ENCODE measurements at places on chromosomes 5 and 9.

DNA sequence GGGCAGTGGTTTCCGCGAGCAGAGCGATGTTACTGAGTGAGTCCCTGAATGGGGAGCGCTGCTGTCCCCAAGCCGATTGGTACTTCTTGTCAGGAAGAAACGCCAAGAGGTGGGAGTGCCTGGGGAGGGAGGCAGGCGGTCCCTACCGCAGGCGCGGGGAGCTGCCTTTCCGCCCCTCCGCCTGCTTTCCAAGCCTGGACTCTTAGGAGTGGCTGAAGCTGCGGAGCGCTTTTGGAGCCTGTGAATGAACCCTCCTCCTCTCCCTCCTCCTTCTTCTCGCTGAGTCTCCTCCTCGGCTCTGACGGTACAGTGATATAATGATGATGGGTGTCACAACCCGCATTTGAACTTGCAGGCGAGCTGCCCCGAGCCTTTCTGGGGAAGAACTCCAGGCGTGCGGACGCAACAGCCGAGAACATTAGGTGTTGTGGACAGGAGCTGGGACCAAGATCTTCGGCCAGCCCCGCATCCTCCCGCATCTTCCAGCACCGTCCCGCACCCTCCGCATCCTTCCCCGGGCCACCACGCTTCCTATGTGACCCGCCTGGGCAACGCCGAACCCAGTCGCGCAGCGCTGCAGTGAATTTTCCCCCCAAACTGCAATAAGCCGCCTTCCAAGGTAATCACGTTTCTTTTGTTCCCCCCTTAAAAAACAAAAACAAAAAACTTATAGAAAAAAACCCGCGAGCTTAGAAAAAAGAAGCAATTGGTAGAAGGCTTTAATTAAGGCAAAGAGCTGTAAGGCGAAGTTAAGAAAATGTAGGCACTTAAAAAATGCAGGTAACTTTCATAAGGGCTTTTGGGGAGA is at the start of gene VCAN:
Gene VCAN, plus strand, starts transcription at position 340 of the 808 bp plus-strand sequence. CDS start 11,775 bp downstream, outside the sequence.
- peak; percentile 67 for DNase-seq

- DNase-seq, result peak; percentile 83
Observed at GRCh38 chr9:115640887-115641286, 512.7 kb upstream of the PAPPA start.

DNA sequence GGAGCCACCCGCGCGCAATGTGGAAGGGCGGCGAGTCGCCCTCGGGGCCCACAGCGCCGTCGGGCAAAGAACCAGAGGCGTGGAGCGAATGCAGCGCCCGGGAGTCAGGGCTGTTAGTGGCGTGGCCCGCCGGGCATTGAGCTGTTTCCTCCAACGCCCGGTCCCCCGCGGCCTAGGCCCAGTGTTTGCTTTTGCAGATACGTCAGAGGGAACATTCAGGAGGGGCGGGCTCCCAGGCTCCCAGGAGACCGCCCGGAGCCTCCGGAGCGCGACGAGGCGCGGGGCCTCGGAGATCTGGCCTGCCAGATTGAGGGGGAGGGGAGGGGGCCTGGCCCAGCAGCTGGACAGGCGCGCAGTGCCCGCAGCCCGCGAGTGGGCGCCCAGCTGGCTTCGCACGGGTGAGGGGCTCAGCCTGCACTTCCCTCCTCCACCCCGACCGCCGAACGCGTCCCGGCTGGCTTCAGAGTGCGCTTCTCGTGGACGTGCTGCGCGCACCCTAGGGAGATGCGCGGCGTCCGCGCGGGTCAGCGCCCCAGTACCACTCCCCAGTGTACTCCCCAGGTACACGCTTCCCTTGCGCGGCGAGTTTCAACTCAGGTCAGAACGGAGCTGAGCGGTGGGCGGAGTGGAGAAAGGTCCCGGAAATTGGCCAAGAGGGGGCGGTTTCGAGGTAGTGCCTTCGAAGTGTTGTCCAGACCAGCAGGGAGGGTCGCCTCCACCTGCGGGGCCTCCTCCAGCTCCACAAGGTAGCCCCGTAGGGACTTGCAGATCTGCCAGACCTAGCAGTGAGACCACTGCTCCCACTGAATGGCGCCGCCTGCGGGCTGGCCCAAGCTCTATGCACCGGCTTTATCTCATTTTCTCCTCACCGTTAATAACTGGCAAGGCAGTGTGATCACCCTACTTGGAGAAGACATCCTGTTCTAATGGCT is 130.4 kb downstream of the TMEM174 start:
- DNase-seq, result no peak

GRCh38 chr5:158731014-158731413 is 368.7 kb downstream of the EBF1 start:
- DNase-seq, result no peak

- peak; percentile 45 for DNase-seq
Observed at GRCh38 chr5:111755942-111756381, 1.0 kb downstream of the NREP start.

- DNase-seq, result no peak
Observed at GRCh38 chr5:82384034-82384750, 106.0 kb upstream of the RPS23 start.

- DNase-seq, result peak; percentile 61
Observed at GRCh38 chr5:171450423-171451331, 31.2 kb downstream of the FGF18 start.

GRCh38 chr9:3241290-3241689 is 284.5 kb downstream of the RFX3 start:
- DNase-seq, result no peak

DNA sequence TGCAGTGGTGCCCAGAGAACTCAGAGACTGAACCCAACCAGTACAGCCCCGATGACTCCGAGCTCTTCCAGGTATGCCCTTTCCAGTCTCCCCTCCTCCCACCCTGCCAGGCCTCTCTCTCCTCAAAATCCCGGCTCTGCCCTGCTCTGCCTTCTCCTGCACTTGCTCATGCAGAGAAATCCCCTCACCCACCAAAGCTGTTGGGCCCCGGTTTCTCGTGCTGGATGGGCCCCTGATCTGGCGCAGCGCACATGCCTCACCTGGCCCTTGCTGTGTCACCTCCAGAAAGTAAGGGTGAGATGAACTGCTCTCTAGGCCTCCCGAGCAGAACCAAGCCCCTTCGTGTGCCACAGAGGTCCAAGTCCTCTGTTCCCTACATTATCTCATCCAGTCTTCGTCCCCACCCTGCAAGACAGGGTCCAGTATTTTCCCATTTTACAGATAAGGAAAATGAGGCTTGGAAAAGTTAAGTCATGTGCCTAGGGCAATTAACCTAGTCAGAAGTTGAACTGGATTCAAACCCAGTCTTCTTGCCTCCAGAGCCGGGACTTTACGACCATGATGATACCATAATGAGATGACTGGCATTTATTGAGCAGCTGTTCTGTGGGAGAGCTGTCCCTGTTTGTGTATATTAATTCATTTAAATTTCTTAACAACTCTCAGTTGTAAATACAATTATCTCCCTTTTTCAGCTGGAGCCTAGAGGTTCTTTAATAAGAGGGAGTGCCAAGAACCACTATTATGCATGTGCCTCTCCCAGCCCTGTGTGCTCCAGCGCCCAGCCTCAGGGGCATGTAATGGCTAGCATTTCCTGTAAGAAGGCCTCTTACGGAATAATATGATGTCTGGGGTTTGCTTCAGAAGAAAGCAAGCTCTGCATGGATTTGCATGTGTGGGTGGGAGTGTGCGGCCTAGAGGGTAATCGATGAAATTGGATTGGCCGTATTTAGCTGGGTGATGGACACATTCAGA is 90.7 kb downstream of the PPARGC1B start:
- no peak for DNase-seq

GRCh38 chr9:72857624-72857996 is 95.2 kb downstream of the ALDH1A1 start:
- no peak for DNase-seq

DNA sequence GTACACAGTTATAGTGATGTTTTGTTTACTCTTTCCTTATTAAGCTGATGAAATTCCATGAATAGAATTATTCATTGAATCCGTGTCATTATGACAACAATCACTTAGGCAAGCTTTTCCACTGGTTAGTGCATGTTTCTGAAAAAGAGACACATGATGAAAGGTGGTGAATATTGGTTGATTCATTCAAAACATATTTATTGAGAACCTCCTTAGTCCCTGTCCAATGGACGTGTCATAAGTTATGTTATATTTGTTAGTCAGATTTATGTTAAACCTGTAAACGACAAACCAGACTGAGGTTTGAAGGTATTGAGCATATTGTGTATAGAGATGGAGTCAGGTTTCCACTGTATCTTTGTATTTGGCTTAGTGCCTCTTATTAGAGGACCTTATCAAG is 1888.9 kb upstream of the CDH6 start:
- no peak for DNase-seq

GRCh38 chr5:78755822-78756429 is 107.4 kb upstream of the LHFPL2 start:
- DNase-seq, result peak; percentile 17

DNA sequence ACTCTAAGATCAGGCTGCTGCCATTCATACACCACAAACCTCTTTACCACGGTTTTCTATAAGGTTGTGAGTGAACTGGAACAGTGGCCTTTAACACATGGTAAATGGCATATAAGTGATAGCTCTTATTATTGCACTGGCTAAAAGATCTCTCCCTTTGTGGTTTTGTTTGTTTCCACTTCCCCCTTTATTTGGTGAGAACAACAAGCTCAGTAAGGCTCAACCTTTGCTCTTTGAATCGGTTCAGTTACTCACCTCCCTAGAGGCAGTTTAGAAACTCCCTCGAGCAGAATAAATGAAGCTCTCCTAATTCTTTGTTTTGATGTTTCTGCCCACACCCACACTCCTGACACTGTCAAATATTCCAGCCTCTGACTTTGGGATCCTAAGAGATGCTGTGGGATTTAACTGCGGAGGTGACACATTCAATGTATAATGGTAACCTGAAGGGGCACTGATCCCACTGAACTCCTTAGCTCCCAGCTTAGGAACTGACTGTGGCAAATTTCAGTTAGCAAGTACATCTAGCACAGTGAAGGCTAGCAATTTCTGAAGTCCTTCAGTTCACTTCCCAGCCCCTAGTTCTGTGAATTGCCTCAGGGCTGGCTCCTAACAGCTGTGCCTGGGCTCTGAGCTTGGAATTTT is 22.5 kb upstream of the RAD23B start:
- no peak for DNase-seq

- DNase-seq, result no peak
Observed at GRCh38 chr9:28056006-28056405, 482.7 kb upstream of the C9orf72 start.

DNA sequence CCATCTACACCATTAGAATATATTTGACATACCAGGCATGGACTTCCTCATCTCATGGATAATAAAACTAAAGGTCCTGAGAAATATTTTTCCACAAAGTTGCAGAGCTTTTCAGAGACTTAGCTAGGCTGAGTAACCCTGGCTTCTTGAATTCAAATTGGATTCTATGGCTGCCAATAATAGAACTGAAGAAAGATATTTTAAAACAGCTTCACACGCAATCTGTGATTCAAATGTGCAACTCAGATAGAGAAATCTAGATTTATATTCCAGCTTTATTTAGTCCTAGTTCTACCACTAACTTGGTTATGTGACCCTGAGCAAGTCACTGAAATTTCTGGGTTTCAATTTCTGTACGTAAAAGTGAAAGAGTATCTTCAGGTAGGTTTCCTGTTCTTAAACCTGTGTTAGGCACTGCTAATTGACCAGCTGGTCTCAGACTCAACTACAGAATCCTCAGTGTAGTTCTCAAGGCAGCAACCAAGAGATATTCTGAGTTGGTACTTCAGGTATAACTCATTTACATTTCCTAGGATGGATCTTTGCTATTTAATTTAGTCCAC is 235.3 kb downstream of the GABRB2 start:
- no peak for DNase-seq

DNA sequence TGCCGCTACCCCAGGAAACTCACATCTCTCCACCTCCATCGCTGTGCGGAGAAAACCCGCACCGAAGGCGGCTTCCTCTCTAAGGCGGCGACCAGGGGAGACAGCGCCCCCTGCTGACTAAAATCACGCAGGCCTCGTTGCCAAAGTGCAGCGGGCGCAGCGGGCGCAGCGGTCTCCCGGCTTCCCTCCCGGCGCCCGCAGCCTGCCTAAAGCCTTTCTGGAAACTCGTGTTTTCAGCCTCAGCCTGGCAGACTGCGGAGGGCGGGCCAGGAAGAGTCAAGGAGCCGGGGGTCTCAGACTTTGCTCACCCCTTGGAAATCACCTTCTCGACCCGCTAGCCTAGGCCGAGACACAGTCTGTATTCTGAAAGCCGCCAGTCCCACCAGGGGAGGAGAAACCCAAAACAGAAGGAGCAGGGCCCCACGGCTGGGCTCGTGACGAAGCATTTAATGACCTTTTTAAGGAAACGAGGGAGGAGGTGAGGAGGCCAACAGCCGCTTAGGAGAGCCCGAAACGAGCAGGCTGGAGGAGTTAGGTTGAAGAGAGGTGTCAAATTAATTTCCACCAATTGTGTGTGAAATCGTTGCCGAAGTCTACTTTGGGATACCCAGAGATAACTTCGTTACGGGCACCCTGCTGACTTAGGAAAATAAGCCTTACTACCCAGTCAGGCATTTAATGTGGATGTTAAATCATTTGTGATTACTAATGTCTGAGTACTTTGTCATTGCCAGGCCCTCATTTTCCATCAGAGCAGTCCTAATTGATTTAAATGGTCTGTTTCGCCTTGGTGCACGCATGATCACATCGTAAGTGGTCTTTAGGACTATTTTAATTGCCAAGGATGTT is 7.3 kb upstream of the FOXB2 start:
- DNase-seq, result peak; percentile 36

- DNase-seq, result peak; percentile 41
Observed at GRCh38 chr5:142246258-142246657, 78.6 kb downstream of the SPRY4 start.

DNA sequence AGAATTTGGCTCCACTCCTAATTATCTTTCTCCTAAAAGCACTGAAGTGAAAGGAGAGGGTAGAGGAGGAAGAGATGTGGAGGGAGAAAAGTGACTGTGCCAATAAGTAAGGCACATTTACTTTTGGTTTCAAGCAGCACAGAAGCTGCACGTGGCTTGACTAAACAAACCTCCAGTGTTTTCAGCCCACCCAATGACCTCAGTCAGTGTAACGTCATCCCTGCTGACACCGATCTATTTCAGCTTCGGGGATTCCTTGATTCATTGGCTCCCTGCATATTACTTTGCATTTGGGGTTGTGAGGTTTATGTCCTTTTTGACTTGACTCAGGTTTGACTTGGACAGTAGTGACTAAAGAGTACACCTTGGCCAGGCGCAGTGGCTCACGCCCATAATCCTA is 35.6 kb upstream of the NIM1K start:
- no peak for DNase-seq

- no peak for DNase-seq
Observed at GRCh38 chr9:137464291-137464999, 5.3 kb upstream of the NSMF start.
